HAP-1 (cell line): ENCODE measurements at places on chromosomes 6 and 20.

DNA sequence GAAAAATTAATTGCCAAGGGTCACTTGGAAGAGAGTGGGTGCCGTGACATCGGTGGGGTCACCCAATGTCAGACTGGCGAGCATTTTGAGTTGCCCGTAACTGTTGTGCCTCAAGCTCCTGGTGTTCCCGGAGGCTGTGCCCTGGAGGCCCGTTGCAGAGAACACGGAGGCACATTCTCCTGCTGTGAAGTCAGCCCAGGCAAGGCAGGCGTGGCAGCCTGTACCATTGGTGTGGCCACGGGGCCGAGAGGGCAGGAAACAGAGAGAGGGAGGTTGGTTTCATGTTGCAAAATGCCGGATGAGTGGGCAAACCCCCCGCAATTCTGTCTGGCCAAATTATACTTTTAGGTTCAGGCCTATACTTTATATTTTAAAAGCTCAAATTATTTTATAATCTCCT lies 81.2 kb downstream of the THBS2 start:
- DNase-seq: no peak

DNA sequence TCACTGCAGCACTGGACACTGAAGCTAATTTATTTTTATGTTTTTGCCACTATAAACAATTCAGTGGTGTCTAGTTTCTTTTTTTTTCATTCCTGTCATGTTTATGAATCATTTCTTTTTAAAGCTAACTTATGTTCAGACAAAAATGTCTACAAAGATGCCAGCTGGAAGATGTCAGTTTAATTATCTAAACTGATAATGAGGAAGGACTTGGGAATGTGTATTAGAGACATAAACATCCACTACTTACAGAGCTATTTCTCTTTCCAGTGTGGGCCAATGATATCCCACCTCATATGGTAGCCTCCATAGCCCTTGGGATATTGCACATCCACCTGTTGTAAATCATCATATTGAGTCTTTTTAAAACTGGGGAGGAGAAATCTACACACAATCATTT lies 132.1 kb upstream of the FAM184A start:
- no peak for DNase-seq

GRCh38 chr6:91780270-91780669 lies 1193.4 kb upstream of the MAP3K7 start:
- DNase-seq: no peak

DNA sequence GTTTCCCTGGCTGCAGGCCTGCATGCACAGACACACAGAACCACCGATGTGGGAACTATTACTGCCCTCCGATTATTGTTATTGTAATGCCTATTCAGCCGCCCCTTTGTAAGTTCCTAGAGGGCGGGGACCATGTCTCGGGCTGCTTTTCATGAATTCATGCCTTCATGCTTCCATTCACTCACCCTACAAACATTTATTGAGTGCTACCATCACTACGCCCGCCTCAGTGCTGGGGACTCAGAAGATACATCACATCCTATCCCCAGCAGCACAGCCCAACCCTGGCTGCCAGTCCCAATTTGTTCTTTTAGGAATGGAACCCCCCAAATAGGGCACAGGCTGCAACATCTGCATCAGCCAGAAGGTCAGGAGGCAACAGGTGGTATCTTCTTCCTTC lies 75.9 kb downstream of the FOXA2 start:
- DNase-seq: no peak

DNA sequence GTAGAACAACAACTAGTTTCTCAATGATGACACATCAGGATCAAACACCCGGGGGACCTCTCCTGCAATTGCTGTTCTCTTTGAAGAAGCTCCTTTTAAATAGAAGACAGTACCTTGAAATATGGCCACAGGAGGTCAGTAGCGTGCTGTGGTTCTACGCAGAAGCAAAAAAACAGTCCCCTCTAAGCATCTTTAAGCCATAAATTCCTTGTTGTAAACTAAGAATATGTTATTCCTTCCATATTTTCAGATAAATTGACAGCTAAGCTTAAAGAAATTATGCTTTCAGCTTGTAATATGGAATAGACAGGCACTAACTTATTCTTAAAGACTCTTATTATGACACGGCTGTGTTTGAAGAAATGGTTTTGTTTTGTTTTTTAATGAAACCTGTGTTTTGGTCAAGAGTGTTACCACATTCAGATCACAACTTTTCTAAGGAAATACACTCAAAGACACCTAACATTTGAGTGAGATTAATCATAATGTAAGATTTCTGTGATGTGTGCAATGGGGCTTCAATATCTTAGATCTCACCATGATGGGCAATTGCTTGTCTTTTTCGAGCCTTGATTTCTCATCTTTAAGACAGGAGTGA lies 49.7 kb upstream of the IL20RA start:
- peak; percentile 74 for DNase-seq

DNA sequence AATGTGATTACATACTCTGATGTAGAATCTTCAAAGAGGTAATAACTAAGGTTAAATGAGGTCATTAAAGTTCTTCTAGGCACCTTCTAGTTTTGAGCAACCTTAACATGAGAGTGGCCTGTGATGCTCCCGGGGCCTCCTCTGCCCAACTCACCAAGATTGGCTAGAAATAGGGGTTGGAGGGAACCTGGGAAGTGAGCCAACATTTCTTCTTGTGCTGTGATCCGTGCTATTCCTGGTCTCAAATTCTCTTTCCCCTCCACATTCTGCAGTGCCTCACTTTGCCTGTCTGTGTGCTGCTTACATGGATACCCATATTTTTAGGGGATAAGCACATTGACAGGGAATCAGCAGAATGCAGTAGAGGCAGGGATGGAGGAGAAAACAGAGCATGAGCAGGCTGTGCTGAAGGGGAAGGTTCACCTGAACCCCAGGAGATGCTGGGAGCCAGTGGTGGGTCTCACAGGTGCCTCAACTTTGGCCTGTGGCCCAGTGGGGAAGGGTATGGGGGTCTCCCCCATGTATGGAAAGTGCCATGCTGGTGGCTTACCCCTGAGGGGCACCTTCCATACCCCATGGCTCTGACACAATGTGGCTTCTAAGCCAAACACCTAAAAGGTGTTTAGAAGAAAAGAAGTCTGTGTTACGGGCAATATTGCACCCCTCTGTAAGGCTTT lies 164.7 kb upstream of the CHD6 start:
- no peak for DNase-seq

GRCh38 chr6:1082285-1082935 lies 229.5 kb upstream of the FOXQ1 start:
- DNase-seq: no peak

DNA sequence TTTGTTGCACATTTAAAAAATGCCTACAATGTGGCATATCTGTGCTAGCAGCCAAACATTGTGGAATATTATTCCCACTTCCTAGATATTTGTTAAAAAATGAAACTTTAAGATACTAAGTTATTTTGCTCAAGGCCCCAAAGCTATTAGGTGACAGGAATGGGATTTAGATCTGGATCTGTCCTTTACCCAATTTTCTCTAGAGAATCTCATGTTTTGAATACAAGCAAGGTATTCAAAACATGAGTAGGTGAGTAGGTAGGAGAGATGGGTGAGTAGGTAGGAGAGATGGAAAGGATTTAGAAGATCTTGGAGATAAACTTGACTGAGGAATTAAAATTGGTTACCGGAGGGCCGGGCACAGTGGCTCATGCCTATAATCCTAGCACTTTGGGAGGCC lies 61.2 kb upstream of the AKIRIN2 start:
- DNase-seq: no peak

DNA sequence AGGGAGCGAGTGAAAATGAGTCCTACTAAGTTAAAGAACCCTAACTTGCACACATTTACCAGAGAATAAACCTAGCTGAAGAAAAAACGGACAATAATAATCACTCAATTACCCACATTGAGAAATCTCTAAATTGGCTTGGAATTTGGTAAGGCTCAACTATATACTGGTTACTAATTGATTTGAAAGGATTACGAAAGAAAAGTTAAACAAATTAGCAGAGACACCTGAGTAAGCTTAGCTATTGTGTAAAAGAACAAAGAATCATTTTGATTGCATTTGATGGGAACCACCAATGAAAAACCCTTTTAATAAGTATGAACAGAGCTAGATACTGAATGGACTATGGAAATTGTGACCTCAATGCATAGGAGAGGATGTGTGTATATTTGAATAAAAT lies 118.6 kb upstream of the ADGRF1 start:
- no peak for DNase-seq

GRCh38 chr6:40558102-40558501 lies 29.1 kb downstream of the LRFN2 start:
- no peak for DNase-seq

DNA sequence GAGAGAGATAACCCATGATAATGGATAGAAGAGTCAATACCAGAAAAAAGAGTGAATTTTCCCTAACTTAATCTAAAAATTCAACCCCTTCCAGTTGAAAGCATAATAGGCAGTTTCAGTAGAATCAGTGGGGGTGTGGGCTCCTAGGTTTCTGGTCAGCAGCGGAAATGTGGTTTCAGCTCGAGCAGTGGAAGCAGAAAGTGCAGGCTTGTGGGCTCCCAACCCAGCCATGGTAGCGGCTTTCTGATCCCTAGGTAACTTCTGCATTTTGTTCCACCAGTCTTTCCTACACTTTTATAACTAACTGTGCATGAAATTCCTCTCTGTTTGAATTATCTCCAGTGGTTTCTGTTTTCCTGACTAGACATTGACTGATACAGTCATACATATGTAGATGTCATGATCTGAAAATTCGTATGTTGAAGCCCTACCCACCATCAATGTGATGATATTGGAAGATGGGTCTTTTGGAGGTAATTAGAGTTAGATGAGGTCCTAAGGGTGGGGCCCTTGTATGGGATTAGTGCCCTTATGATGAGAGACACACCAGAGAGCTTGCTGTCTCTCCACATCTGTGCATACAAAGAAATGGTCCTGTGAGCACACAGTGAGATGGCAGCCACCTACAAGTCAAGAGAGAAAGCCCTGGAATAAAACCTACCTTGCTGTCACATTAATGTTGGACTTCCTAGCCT lies 6.5 kb upstream of the DDO start:
- DNase-seq: no peak

GRCh38 chr6:3742076-3742425 lies 9.5 kb downstream of the PXDC1 start:
- no peak for DNase-seq

DNA sequence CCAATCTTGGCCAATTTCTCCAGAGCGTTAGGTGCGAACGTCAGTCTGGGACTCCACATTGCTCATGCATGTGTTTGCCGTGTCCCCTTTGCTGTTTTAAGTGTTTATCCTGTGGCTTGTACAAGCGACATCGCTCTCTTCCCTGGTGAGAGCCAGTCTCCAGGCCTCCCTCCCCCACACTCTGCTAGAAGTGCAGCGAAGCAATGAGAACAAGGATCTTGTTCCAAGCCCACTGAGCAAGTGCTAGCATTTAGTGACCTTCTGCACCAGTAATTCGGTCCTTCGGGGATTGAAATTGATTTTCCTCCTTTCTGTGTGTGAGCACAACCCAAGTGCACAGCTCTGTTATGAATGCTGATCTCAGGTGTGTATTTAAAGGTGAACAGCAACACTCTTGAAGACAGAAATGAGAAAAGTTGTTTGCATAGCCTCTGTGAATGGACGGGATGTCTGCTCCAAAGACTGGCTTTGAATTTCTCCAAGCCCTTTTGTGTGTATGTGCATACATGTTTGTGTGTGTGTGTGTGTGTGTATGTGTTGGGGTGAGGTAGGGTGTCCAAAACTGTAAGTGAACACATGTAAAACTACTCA lies 29.0 kb downstream of the CD83 start:
- DNase-seq: no peak

- no peak for DNase-seq
Observed at GRCh38 chr6:23905133-23905815, 220.7 kb upstream of the NRSN1 start.

DNA sequence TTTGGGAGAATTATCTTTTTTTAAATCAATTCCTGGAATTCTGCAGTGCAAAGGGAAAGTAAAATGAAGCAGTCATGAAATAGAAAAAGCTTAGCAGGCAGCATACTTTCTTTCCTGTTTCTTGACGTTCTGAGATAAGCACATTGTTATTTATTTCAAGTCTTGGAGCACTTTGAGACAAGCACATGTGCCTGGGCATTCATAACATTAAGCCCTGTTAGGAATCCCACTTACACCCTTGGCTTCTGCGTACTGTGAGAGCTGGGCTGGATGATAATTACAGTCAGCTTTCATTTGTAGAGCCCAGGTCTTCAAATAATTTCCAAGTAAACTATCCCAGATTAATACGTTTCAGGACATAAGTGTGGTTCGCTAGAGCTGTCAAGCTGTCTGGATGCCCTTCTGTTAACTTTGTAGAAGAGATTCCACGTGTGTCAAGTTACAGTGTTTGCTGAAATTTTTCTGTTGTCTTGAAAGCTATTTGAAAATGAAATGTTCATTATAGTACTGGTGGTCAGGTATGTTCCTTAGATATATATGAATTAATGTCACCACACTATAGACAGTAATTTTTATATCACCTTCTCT lies 8.9 kb downstream of the FARS2 start:
- no peak for DNase-seq
